ENCODE measurements at places on chromosomes 1 and 21.

DNA sequence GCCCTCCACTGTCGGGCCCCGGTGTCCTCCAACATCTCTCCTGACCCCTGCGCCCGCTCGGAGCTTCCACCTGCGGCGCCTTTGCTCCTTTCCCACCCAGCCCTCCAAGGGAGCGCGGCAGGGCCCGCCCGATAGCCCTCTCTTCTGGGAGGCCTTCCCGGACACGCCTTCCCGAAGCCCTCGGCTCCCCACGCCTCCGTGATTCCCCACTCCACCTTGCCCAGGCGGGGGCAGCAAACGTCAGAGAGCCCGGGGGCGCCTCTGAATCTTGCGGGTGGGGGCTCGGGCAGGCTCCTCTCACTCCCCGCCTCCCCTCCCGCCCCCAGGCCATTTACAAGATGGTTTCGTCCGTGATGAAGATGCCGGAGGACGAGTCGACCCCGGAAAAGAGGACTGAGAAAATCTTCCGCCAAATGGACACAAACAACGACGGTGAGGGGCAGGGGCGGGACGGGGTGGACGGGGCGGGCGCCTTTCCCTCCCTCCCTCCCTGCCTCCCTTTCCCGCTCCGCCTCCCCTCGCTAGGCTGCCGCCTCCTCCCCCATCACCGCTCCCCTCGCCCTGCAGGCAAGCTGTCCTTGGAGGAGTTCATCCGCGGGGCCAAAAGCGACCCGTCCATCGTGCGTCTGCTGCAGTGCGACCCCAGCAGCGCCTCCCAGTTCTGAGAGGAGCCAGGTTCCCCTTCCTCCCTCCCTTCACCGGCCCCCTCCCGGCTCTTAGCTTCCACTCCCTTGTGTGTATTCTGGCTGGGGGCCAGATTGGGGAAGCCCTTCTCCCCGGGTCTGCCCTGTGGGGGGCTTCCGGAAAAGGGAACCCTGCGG lies 7.1 kb downstream of the HPCA start:
- DNase-seq, result no peak

DNA sequence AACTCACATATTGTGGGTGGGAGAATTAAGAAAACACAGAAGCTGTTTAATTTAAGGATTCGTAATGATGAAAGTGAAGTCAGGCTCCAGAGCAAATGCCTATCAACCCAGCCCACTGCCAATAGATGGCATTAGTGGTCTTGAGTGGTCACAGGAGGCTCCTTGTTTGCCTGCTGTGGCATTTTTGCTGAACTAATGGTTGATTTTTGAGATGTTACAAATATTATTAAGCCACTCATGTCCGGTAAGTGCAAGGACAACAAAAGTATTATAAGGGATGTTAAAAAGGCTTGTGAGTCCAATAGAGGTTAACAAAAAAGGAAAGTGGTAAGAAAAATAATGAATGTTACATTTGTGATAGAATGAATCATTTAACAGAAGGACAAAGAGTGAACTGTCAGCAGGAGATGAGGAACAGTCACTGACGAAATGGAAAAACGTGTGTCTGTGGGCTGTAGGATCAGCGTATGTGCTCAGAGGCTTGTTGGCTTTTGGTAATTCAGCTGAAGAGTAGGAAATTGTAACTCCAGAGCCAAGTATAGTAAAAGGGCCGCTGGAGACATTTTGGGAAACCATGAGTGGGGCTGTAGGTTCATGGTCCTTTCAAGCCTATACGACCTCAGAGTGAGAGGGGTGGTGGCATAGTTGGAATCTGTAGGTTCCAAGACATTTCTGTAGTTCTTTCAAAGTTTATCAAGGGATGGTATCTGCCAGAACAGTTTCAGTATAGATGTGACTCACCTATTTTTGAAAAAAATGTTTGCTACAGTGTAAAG lies 11.2 kb downstream of the SFT2D2 start:
- DNase-seq, result no peak

- DNase-seq, result no peak
Measured at GRCh38 chr1:97572561-97572960, 348.3 kb downstream of the DPYD start.

GRCh38 chr1:161088587-161089110 lies 709 bp downstream of the NECTIN4 start:
- no peak for DNase-seq

Data from iPS DF 6.9 (cell line).